Progenitor cell of endocrine pancreas (in vitro differentiated cells): ENCODE measurements at places on chromosomes 2 and 18. TPM values are rescaled to one million over a fixed set of nuclear protein-coding genes. Genes with fewer than 3 reads are reported as not detected.

Gene OTOS
- total RNA-seq = not detected in 2 replicates

Gene UGT1A9
- not detected in 2 replicates for total RNA-seq

Gene EFHD1
- 2.7 and 4.3 TPM in 2 replicates for total RNA-seq

Gene ADD2
- 1.1 and 1.3 TPM in 2 replicates for total RNA-seq

Gene MAL
- total RNA-seq = not detected in 2 replicates

Gene EVA1A
- 10.9 and 11.5 TPM in 2 replicates for total RNA-seq

Gene NTSR2
- total RNA-seq = not detected in 2 replicates

Gene SLC9A4
- total RNA-seq = 0.62 and 0.93 TPM in 2 replicates

Gene UGT1A7
- not detected in 2 replicates for total RNA-seq

Gene SP3
- 93.8 and 96.9 TPM in 2 replicates for total RNA-seq

Gene STPG4
- total RNA-seq = 0.33 and 0.34 TPM in 2 replicates

Gene ALLC
- total RNA-seq = 0.16 TPM in 1 of 2 replicates, not detected in the other

Gene APOB
- 15.6 and 22.2 TPM in 2 replicates for total RNA-seq

Gene GPBAR1
- 9.1 and 9.7 TPM in 2 replicates for total RNA-seq

Gene CACNB4
- total RNA-seq = 2.3 and 2.5 TPM in 2 replicates

Gene OSR1
- 10.3 and 10.7 TPM in 2 replicates for total RNA-seq
